ENCODE measurements at places on chromosomes 5 and 9.

DNA sequence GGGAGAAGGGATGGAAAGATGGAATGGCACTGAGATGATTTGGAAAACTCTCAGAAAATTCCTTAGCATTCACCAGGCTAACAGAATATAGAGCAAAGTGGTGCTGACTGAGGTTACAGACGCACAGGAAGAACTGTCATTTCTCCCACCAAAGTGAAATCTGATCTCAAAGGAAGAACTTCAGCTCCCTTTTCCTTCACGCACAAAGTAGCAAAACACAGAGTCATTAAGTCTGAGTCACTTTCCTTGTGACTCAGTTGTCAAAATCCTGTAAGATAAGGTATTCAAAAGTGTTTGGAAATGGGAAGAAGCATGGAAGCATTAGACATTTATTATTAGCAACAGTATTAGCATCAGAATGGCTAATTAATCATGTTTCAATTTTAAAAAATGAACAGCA is 11.7 kb downstream of the MPDZ start:
- no peak for DNase-seq

DNA sequence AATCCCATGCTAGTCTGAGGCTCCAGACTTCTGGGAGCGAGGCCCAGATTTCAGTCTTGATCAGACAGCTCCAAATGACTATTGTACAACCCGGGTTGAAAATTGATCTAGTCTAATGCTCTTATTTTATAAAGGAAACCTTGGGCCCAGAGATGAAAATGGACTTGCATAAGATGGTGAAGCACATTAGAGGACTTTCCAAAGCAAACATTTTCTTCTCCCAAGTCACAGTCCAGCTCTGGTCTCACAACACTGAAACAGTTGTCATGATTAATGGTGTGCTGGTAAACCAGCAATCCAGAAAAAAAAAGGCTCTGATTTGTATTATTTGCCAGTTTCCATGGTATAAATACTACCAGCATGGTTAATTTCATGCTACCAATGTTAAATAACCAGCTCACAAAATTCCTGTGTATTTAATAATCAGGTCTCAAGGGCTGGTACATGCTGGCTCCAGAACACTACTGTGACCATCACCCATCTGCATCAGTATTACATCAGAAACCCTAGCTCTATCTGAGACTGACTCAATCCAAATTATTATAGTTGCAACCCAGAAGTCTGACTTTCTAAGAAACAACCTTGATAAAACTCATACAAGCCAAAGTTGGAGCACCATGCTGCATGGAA is 32.5 kb upstream of the ABLIM3 start:
- no peak for DNase-seq

- DNase-seq, result no peak
Measured at GRCh38 chr5:67305913-67306710, 109.5 kb upstream of the CD180 start.

GRCh38 chr5:9625286-9625685 is 4.9 kb downstream of the TAS2R1 start:
- DNase-seq, result no peak

- no peak for DNase-seq
Measured at GRCh38 chr9:104835161-104835560, 71.2 kb downstream of the NIPSNAP3B start.

Measured in H9 (cell line).